Cardiac muscle cell (in vitro differentiated cells and primary cell): ENCODE measurements at places on chromosomes 6 and 20. TPM values are rescaled to one million over a fixed set of nuclear protein-coding genes. Genes with fewer than 3 reads are reported as not detected.

DNA sequence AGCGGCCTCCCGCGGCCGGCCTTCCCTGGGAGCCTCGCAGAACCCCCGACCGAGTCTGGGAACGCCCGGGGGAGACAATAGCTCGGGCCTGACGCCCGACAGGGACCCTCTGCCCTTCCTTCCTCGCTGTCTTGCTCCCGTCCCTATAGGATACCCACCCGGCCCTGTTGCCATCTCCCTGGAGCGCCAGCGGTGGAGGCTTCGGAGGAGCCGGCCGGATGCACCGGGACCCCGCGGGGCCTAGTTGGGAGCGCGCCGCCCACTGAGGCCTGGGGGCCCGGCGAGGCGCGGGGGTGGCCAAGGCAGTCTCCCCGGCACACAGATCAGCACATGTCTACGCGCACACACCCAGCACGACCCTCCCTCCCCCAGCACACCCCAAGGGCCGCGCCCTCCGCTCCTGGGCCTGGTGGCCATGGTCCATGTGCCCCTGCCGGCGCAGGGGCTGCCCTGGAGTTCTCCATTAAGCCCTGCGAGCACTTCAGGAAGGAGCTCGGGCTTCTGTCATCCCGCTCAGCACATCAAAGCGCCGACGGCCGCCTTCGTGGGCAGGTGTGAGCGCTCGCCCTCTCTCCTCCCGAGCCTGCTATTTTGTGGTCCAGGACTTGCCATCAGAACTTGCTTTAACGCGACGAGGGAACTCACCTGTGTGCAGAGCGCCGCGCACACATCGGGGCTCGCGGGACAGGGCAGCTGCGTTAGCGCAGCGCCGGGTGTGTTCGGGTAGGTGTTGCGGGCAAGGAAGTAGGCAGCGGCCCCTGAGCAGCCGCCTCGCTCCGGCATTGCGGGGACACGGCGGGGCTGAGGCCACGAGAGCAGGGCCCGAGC, 3.7 kb downstream of the FOXF2 start:
- DNase-seq: no peak

GRCh38 chr20:34388000-34388399, 24.9 kb downstream of the ITCH start:
- DNase-seq: no peak

DNA sequence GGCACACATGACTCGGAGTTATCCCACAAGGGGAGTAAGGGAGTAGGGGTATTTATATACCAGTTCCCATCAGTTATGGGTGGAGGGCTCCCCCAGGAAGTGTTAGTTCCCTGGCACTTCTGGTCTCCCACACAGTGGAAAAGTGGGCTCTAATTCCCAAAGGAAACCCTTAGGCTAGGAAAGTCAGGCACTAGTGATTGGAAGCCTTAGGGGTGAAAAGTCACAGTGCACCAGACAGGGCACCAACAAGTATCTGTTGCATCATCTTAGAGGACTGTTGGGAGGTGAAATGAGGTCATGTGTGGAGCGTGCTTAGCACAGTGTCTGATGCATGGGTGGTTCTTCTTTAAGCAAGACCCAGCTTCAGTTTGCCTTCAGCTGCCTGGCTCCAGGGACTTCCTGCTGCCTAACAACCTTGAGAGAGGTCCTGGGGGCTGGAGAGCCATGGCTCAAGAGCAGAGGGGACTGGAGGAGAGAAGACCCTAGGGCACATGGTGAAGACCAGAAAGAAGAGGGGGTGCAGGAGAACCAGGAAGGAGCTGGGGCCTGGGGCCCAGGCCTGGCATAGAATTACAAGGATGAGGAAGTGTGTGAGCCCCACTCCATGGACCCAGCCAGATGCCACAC, 7.5 kb upstream of the FOXP4 start:
- DNase-seq: no peak

DNA sequence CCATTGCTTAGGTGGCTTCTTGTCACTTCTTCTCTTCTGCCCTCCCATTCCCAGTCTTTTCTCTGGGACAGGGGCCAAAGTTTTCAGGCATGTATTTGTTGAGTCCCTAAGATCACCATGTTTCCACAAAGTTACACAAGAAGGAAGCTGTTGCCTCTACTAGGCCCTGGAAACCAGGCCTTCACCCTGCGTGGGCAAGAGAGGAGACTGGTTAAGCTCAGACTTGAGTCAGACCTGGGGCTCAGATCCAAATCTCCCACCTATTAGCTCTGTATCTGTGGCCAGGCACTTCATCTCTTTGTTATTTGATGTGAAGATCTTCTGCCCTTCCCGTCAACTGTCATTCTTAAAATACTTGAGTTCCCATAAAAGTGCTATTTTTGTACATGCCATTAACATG, 154.6 kb downstream of the SASH1 start:
- DNase-seq: no peak

DNA sequence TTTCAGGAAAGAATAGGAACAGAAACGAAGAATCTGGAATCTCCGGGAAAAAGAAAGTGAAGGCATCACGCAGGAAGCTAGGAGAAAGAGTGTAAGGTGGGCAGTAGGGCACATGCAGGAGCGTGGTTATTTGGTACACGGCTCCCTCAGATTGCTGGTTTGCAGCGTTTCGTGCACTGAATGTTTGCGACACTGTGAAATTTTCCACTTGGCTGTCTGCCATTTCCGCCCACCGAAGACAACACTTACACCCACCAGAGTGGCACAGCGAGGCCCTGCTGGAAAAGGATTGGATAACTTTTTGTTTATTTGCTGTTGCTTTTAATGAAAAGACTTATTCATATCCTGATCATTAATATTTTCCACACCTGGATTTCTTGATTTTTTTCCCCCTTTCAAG, 248.3 kb downstream of the GMPR start:
- DNase-seq: no peak

GRCh38 chr6:125781314-125781868, 9.4 kb upstream of the NCOA7 start:
- no peak for DNase-seq

GRCh38 chr6:157314705-157315321, 8.5 kb downstream of the TMEM242 start:
- peak; percentile 60 for DNase-seq

- no peak for DNase-seq
These were observed 29.5 kb upstream of the SDHAF4 start for GRCh38 chr6:70537266-70537665.

The WFDC12 gene
- not detected in 2 replicates for total RNA-seq

The TCF19 gene
- 3.7 and 7.0 TPM in 2 replicates for total RNA-seq

The TGM2 gene
- 144 and 275 TPM in 2 replicates for total RNA-seq

The HLA-DOB gene
- total RNA-seq: not detected in 2 replicates
